Amniotic stem cell (primary cell): ENCODE measurements at places on chromosomes 7 and 10.
A peak's percentile ranks its signal among the peaks of the same experiment; 100 is the strongest.

- no peak for DNase-seq
Observed at GRCh38 chr10:133335246-133336117, 1.2 kb downstream of the CALY start.

GRCh38 chr10:17742918-17743317 is 9.1 kb upstream of the TMEM236 start:
- peak; percentile 13 for DNase-seq

DNA sequence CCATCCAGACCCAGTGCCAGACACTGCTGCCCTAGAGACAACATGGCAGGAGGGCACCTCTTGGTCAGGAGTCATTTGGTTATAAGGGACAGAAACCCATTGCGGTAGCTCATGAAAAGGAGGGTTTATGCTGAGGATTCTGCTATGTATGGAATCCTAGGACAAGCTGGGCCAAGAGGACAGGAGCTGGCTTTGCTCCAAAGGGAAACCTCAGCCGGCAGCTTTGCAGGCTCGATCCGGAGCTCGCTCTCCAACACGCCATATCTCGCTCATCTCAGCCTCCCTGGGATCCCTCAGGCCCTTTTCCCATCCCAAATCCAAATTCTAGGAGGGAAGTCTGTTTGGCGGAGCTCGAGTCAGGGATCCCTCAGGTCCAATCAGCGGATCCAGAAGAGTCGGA is 345.7 kb downstream of the GLRX3 start:
- DNase-seq: no peak

DNA sequence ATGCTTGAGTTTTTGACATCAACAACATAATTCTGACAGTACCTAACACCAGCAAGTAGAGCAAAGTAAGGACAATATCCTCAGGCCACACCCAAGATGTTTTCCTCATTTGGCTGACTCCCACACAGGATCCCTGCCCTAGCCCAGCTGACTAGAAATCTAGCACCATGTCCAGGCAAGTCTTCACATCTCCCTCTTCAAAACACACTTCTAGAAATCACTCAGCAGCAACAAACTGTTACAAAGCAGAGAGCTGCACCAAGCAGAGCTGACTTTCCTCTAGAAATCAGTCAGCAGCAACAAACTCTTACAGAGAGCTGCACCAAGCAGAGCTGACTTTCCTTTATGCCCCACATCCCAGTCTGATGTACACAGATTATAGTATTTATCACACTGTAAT is 7.7 kb downstream of the TMEM168 start:
- DNase-seq: no peak

DNA sequence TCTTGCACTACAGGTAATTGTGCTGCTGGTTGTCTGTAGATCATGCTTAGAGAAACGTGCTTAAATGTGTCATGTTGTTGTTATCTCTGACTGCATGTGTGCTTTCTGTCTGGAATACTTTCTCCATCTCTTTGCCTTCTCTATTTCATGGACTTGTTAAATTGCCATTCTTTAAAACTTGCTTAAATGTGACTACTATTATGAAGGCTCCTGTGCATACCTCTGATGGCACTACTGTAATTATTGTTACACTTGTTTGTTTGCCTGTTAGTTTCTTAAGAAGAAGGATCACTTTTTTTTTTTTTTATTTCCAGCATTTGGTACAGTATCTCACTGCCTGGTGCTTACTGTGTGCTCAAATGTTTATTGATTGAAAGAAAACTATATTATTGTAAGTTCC is 41.6 kb downstream of the KMT2E start:
- no peak for DNase-seq

DNA sequence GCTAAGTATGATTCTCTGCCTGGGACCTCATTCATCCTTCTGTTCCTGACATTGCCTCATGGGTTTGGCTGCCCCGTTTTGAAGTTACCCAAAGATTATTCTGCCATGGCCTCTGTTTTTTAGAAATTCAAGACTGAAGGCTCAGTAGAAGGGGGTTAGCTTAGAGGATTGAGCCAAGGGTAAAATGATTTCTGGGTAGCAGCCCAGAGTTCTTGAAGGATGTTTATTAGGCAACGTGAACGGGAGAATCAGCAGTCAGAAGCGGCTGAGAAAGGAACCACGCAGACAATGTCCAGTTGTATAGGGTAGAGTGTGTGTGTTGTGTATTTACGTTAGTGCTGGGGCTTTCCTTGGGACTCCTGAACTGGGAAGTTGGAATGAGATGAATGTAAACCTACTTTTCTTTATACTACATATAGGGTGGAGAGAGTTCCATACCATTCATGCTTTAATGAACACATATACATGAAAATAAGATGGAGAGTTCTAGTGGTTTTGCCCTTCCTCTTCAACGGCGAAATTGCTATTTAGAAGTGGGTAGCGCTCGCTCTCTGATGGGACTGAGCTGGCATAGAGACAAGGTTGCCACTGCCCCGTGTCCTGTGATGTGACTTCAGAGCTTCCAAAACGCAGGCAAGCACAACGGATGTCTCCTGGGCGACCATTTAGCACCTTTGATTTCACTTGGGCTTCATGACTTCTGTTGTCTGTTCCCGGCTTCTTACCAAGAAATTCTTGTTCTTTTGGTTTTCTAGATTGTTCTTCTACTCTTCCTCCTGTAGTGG is 35.0 kb upstream of the IL15RA start:
- DNase-seq: no peak

GRCh38 chr7:36865019-36865418 is 140.7 kb upstream of the AOAH start:
- no peak for DNase-seq

GRCh38 chr7:80532153-80532552 is 20.3 kb upstream of the GNAT3 start:
- DNase-seq: no peak

DNA sequence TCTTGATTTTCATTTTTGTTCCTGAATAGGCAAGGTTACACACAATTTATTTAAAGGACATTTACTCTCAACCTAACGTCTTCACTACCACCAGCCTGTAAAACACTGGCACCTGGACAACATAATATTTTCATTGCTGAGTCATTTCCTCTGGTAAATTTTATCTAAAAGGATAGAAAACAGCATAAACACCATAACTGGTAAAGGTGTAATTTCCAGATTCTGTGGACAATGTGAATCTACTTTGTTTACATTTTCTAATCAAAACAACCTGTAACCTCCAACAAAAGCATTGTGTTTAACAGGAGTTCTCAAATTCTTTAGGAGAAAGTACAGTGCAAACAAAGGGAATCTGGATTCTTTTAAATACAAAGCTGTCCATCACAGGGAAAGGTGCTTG is 472.0 kb upstream of the AKR1E2 start:
- no peak for DNase-seq

GRCh38 chr7:10192074-10192473 is 781.6 kb upstream of the PHF14 start:
- no peak for DNase-seq

GRCh38 chr10:97923057-97923456 is 73.4 kb downstream of the GOLGA7B start:
- no peak for DNase-seq

GRCh38 chr10:2119316-2119715 is 382.0 kb upstream of the ADARB2 start:
- DNase-seq: no peak

DNA sequence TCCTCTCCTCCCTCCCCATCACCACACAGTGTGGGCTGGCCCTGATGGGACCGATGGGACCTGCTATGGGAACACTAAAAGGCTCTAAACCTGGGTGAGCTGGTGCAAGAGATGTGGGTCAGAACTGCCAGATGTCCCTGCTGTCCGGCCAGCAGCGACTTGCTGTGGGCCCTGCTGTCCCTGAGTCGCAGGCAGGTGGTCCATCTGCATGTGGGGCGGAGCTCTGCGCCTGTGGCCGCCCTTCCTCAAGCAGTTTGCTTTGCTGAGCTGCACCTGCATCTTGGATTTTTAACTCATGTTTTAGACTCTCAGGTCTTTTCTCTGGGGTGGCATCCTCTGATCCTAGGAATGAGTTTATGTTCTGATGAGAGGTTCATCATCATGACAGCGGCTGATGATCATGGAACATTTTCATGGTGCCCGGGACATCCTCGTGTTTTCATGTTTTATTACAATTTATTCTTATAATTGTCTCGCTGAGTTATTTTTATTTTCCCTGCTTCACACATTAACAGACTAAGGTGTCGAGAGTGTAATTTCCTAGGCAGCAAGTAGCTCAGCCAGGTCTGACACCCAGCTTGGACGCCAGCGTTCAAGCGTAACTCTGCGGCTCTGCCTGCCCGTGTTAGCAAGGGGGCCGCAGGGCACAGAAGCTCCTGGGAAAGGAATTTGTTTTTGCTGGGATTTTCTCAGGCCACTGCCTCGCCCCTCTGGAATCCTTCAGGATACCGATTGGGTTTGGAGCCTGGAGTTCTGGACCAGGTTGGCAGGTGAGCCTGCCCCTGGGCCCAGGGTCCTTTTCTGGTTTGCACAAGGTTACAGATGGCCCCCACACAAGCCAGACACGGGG is 615.2 kb upstream of the FOXK1 start:
- DNase-seq: no peak

- no peak for DNase-seq
Observed at GRCh38 chr7:67794544-67794943, 797.9 kb downstream of the TYW1 start.

GRCh38 chr7:21154614-21155013 is 273.3 kb upstream of the SP4 start:
- no peak for DNase-seq

GRCh38 chr7:141945356-141945755 is 1.4 kb downstream of the CLEC5A start:
- DNase-seq: no peak

DNA sequence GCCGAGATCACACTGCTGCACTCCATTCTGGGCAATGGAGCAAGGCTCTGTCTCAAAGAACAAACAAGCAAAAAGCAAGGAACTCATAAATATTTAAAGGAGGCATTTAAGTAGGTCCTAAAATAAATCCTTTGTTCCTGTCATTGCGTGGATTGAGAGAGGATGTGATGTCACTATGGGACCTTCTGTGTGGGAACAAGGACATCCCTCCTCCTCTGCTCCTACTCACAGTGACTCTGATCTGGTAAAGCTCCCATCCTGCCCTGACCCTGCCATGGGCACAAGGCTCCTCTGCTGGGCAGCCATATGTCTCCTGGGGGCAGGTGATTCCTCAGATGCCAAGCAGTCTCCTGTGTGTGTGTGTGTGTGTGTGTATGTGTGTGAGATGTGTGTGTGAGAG is 74.1 kb upstream of the PRSS58 start:
- no peak for DNase-seq

GRCh38 chr7:88759230-88760135 is at the start of gene ZNF804B:
ZNF804B (plus strand) TSS chr7:88759700; CDS start chr7:88759977, 277 bp downstream.
- DNase-seq: no peak

- DNase-seq: peak; percentile 40
Observed at GRCh38 chr10:122461367-122461728, at the start of gene HTRA1. HTRA1 (plus strand) TSS chr10:122461553; CDS start chr10:122461653, 100 bp downstream.

- no peak for DNase-seq
Observed at GRCh38 chr10:45441239-45442190, 67.5 kb downstream of the ALOX5 start.

DNA sequence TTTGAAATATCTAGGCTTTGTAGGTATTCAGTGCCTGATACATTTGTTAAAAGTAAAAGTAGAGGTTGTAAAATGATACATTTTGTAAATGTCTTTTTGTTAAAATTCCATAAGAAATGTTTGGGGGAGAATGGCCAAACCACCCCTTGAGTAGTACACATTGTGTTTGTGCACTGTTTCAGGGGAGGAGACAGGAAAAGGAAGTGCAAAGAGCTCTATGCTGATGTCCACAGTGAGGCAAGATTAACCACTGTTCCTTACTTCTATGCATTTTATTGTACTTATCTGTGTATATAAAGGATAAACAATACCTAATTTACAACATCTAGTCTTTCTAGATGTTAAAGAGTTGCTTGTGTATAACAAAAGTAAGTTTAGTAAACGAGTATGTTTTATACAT is 7.4 kb upstream of the CYCS start:
- no peak for DNase-seq

DNA sequence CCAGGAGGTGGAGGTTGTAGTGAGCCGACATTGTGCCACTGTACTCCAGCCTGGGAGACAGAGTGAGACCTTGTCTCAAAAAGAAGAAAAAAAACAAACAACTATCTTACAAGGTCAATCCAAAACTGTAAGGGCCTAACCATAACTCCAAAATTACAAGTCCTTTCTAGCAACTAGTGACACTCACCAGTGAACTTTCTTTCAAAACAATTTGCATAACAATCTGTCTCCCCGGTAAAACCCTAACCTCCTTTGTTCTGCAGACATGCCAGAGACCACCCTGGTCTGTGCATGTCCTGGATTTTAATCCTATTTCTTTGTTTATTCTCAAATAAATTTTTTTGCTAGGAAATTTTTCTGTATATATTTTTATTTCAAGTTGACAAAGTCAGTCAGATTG is 68.1 kb downstream of the EXOC6 start:
- DNase-seq: no peak

DNA sequence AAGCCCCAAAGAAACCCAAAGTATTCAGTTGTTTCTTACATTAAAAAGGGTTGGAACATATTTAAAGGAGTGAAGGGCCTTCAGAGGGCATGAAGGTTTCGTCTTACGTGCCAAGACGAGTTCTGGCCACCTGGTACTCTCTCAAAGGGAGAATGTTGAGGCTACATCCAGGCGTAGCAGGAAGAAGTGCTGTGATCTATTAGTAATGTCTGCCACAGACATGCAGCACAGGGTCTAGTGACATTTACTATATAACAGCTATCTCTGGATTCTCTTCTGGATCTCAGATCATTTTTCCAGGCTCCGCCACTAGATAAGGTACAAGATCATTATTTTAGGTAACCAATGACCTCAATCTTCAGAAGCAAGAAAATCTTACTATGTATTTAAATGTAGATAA is 76.5 kb upstream of the ARID5B start:
- DNase-seq: no peak

DNA sequence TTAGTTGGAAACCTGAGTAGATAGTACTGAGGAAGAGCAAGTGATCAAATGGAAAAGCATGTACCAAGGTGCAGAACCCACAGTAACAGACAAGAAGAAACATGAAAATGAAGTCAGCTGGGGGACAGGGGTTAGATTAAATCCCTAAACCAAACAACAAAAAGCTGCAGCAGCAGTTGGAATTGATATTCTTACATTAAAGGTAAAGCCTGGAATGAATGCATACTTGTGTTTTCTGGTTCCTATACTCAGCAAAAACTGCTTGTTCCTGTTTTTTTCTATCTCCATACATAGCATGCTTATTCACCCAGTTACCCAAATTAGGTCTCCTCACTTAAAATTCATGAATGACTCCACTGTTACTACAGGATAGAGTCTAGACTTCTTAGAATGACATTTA is 92.4 kb downstream of the TPST1 start:
- no peak for DNase-seq

DNA sequence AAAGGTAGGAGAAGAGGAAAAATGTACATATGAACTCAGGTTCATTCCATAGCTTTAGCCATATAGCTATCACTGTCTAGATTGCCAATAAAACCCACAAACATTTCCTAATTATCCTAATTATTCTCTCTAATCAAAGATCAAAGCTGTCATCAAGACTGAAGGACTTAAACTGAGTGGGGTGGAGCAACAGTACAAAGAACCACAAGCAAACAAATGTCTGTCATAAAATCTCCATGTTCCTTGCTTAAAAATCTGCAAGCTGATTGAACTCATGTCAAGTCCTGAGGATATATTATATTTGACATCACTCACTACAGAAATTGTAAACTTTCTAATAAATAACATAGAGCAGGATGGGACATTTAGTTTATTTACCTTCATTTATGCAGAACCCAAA is 315.9 kb downstream of the SNX13 start:
- DNase-seq: no peak

GRCh38 chr7:148253629-148254028 is 336.9 kb upstream of the C7orf33 start:
- no peak for DNase-seq

- no peak for DNase-seq
Observed at GRCh38 chr7:123974326-123974908, 49.4 kb downstream of the SPAM1 start.
